GM19239 (cell line): ENCODE measurements at places on chromosomes 5 and 9.

- no peak for DNase-seq
Measured at GRCh38 chr5:157520911-157521703, 54.5 kb downstream of the ADAM19 start.

- DNase-seq, result no peak
Measured at GRCh38 chr5:5295351-5295750, 127.1 kb upstream of the ICE1 start.

GRCh38 chr5:65068410-65068809 lies 299.7 kb downstream of the CWC27 start:
- no peak for DNase-seq

DNA sequence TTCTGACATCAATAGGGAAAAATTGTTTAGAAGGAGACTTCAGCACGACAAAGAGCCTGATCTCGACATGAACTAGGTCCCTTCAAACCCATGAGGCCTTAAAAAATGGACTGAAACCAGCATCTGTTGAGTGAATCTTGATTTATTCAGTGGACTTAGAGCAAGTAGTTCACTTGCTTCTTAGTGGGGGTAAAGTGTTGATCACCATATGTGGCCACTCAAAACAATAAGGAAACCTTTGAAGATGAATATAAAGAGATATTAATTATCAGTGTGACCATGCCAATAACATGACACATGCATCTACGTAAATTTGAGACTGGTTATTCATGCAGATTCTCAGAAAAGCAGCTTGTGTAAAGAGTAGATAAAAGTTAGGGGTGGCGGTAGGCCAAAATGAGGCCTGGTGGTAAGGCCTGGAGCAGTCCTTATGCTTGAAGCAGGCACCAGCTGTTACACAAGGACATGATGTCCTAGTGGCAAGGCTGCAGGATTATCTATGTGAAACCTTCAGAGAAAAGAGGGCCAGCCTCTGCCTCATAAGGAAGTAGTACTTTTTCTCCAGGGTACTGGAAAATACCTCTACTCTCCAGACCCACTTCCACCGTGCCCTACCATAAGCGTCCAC lies 61.3 kb downstream of the S1PR3 start:
- DNase-seq, result no peak

DNA sequence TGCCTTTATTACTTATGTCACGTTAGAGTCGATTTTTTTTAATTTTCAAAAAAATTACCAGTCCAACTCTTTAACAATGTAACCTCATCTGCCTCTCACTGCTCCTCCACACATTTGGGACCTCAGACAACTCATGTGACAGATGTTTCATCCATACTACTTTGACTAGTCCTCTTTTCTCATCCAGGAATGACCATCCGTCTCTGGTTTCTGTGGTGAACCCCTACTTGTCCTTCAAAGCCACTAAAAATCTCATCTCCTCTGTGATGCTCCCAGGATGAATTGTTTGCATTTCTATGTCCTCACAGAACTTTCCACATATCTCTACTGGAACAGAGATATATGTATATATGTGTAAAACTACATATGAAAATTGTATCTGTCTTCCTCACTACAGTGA lies 149.8 kb upstream of the ZNF462 start:
- no peak for DNase-seq
